ENCODE measurements at places on chromosomes 2 and 18.

GRCh38 chr2:165804719-165805118 lies 10.7 kb upstream of the GALNT3 start:
- DNase-seq: no peak

- DNase-seq: no peak
Observed at GRCh38 chr18:27428716-27429475, 243.8 kb upstream of the CHST9 start.

DNA sequence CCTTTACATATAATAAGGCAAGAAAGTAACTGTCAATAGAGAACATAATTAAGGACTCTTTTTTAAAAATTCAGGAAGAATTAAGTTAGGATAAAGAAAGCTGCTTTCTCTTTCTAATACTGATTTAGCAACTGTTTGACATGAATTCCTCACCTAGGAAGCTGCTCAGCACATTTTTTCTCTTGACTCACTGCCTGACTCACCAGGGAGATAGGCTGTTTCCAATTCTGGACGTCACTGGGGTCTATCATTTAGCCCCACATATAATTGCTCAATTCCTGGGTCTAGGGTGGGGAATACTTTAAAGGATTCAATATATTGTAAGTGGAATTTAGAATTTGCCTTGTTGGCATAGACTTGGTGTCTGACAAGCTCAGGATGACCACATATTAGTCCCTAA lies 50.8 kb upstream of the UGP2 start:
- peak; percentile 91 for DNase-seq

DNA sequence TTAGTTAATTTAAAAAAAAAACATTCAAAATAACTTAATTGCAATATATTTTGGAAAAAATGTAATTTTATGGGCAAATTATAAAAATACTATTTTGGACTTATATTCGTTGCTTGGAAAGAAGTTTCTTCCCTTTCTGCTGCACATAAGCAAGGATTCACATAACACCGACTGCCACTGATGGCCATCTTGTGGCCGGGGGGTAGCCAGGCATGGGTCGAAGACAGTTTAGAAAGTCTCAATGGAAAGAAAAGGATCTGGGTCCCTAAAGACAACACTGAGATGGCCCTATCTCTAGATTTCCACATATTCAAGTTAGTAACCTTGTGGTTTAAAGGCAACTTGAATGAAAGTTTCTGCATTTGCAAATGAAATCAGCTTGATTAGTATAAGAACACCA lies 318.6 kb downstream of the AKAIN1 start:
- DNase-seq: no peak

- no peak for DNase-seq
Observed at GRCh38 chr2:120498121-120498520, 152.2 kb downstream of the INHBB start.

DNA sequence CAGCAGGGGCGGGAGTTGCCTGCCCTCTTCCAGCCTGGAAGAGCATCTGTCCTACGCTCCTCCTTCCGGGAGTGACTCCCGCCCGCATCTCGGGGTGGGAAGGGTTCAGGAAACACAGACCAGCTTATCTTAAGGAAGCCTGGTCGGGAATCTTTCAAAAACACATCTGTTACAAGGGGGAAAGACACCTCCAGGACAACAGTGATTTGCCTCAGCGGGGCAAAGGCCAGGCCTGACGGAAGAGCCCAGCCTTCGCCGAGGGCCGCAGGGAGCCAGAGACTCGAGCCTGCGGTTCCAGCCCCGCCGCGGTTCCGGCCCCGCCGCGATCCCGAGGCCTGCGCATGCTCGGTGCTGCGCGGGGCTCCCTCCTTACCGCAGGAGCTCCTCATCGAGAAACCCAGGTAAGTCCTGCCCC lies 38.1 kb upstream of the TGIF1 start:
- no peak for DNase-seq

DNA sequence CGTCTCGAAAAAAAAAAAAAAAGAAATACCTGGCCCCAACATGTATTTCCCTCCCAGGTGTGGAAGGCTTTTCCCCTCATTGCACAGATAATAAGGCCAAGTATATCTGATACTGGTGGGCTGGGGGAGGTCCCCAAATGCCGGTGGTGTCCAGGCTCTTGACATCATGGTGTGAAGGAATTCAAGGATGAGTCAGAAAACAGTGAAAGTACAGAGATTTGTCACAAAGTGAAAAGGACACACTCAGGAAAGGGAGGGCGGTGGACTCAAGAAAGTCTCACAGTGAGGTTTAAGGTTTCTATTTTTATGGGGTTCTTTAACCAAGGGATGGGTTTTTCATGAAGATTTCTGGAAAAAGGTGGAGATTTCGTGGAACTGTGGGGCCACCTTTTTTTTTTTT lies 37.8 kb upstream of the FZD5 start:
- DNase-seq: peak; percentile 17

GRCh38 chr2:95388856-95389244 lies 13.7 kb upstream of the FAHD2A start:
- no peak for DNase-seq

GRCh38 chr2:152354909-152355308 lies 19.9 kb downstream of the FMNL2 start:
- peak; percentile 51 for DNase-seq

- no peak for DNase-seq
Observed at GRCh38 chr2:86358957-86359356, 21.5 kb upstream of the REEP1 start.

- no peak for DNase-seq
Observed at GRCh38 chr2:216012133-216012829, 1.1 kb downstream of the MREG start.

DNA sequence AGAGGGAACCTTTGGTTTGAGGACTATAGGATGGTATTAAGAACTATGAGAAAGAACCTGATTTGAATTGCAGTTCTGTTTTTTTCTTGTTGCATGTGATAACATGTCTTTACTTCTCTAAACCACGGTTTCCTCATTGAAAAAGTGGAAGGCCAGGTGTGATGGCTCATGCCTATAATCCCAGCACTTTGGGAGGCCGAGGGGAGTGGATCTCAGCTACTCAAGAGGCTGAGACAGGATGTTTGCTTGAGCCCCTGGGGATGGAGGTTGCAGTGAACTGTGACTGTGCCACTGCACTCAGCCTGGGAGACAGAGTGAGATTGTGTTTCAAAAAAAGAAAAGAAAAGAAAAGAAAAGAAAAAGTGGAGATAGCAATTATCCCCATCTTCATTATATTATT lies 32.3 kb downstream of the SCN9A start:
- DNase-seq: no peak

GRCh38 chr2:176082824-176083751 lies 674 bp downstream of the EVX2 start:
- no peak for DNase-seq

GRCh38 chr2:100948942-100949811 lies 52.9 kb upstream of the RPL31 start:
- DNase-seq: peak; percentile 60
